ENCODE measurements at places on chromosomes 6 and 20.

GRCh38 chr6:136326038-136326553 lies 36.5 kb upstream of the BCLAF1 start:
- no peak for DNase-seq

GRCh38 chr6:3791526-3792203 lies 40.2 kb upstream of the PXDC1 start:
- DNase-seq: no peak

GRCh38 chr6:148422085-148422484 lies 79.4 kb downstream of the SASH1 start:
- DNase-seq: no peak

DNA sequence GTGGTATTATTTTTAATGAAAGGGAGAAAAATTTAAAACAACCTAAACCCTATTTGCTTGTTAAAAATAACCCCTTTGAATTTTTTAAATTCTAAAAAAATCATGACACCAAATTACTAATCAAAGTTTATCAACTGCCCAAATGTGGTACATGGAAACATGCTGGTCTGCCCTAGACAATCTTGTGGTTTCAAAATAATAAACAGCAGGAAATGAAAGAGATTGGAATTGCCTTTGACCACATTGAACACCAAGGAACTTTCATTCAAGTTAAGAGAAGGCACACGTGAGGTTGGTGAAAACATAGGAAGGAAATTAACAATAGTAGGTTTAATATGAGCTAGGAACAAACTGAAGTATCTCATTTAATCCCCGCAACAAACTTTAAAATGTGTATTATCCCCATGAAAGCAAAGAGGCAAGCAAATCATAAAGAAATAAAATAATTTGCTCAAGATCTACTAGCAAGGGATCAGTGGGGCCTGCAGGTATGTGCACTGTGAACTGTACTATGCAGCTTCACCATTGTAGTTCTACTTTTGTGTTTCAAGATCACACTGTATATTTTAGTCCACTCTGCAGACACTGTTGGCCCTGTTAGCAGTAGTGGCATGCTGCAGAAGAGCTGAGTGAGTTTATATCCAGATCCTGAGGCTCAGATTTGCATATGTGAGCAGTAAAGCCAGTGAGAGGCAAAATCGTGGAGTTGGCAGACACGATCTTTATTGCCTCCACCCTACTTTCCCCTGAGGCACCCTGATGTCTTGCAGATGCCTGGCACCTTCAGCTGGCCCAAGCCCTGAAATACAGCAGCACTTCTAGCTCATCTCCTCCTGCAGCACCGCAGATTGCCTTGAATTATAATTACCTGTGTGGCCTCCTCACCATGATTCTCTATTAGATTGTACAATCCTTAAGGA lies 157.8 kb upstream of the TENT5A start:
- no peak for DNase-seq

DNA sequence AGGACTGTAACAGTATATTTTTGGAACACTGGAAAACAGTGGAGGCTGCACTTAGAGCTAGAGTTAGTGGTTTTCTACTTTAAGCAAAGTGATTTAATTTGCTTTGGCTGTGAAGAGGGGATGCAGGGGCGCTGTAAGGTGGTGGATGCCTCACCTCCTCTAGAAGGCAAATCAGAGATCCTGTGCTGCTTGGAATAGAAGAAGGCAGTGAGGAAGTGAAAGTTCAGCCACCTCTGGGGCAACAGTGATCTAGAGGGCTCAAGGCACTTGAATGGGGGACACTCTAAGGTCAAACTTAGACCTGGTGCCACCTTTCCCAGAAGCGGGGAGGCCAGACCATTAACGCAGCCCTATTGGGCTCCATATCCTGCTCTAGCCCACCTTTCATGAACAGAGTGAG lies 19.0 kb upstream of the SNRPB2 start:
- no peak for DNase-seq

DNA sequence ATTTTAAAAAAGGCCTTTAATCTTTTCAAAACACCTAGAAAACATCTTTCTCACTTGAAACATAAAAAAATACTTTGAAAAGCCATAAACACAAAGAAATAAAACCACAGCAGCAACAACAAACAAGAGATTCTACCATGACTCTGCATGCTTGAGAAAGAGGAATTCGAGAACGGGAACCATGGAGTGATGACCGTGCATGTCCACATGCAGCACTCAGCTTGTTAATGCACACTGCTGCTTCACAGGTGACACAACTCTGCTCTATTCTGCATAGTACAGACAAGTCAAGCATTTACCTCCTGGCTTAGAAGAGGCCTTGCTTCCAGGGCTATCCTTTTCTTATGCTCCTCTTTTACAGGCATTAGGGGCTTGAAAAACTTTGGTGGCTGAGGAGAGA lies 64.9 kb upstream of the NUP153 start:
- no peak for DNase-seq

GRCh38 chr6:44133003-44133931 lies 5.9 kb downstream of the TMEM63B start:
- peak; percentile 45 for DNase-seq

GRCh38 chr6:86030875-86031274 lies 388.2 kb upstream of the SYNCRIP start:
- DNase-seq: no peak

GRCh38 chr6:39669207-39669972 lies 55.8 kb downstream of the KIF6 start:
- DNase-seq: no peak

DNA sequence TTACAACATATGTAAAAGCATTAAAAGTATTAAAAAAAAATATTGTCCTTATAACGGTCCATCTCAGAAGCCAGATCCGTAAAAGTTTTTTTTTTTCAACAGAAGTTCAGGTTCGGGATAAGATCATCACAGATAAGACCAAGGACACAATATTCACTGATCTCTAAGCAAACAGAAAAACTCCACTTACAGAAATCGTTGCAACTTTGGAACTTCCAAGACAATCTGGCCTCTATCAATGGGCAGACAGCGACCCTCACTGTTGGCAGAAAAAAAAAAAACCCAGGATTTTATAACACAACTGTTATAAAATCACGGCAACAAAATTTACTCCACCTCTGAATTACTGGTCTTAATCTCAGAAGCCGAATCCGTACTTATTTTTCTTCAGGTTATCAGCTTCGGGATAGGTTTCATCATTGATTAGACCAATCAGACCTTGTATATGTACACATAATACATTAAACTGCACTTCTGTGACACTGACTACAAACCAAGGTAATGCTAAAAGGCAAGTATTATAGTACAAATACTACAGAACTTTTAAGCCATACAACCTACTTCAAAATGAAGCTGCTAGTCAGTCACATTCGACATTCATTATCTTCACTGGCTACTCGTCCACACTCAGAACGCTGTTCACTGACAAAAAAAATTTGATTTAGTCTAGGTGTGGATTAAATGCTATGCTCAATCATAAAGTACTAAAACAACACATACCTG lies 34.7 kb upstream of the SYNCRIP start:
- no peak for DNase-seq

GRCh38 chr6:155223646-155224451 lies 40.0 kb upstream of the CLDN20 start:
- no peak for DNase-seq

- no peak for DNase-seq
These were observed 6.0 kb downstream of the CST2 start for GRCh38 chr20:23820493-23820892.

- DNase-seq: peak; percentile 63
These were observed 9.4 kb upstream of the HDDC2 start for GRCh38 chr6:125310994-125311649.

- DNase-seq: no peak
These were observed 2.2 kb downstream of the HIVEP2 start for GRCh38 chr6:142942805-142943227.

GRCh38 chr6:158283304-158283980 lies 28.8 kb upstream of the TULP4 start:
- DNase-seq: no peak

GRCh38 chr20:38434301-38434741 lies 807 bp downstream of the SNHG17 start:
- no peak for DNase-seq

DNA sequence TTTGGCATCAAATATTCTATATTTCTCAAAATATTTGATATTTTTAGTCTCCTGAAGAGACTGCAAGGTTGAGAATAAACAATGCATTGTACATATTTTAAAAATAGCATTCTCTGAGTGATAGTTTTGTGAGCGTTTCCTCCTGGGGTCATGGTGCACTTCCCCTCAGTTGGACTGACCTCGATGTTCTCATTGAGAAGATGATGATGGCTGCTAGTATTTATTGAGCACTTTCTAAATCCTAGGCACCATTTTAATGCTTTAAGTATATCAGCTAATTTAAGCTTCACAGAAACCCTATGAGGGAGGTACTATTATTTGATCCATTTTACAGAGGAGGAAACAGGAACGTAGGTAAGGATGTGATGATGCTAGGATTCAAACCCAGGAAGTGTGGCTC lies 18.2 kb downstream of the DSE start:
- DNase-seq: no peak

DNA sequence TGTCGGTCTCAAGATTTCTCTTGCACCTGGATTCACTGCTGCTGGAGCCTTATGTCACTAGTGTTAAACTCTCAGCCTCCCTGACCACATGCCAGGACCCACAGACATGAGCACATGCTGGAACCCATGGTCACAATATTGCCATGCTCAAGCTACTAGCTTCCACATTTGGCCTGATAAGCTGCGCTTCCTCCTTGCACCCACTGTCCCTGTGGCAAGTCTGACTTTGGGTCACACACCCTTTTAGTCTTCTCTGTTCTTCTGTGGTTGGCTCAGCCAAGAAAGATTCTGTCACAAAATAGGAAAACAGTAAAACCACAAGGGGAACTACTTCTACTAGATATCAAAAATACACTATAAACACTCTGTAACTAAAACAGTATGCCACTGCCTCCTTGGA lies 68.9 kb upstream of the HDAC2 start:
- no peak for DNase-seq

GRCh38 chr20:36093025-36093803 lies 61.3 kb upstream of the EPB41L1 start:
- no peak for DNase-seq
